ENCODE measurements at places on chromosomes 7 and 10.

GRCh38 chr10:116272440-116273283, at the start of gene GFRA1:
GFRA1 (minus strand) TSS chr10:116273206; CDS start chr10:116272029, 1,177 bp downstream.
- DNase-seq: no peak

- DNase-seq: no peak
Measured at GRCh38 chr7:110170841-110171240, 920.1 kb upstream of the LRRN3 start.

DNA sequence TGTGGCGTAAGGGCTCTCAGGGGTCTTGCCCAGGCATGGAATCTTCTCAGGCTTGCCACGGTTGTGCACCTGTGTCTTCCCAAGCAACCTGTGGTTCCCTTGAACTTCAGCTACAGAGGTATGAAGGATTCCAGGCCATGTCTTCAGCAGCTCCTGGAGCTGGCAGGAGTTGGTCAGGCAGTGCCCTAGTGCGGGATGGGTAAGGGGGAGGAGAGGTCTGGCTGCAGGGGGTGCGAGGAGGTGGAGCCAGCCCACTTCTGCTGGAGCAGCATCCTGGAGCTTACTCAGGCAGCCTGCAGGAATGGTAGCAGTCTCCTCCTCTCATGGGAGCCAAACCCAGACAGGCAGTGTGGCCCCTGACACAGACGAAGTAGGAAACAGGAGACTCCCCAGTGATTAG, 3.8 kb upstream of the TRIL start:
- DNase-seq: no peak

DNA sequence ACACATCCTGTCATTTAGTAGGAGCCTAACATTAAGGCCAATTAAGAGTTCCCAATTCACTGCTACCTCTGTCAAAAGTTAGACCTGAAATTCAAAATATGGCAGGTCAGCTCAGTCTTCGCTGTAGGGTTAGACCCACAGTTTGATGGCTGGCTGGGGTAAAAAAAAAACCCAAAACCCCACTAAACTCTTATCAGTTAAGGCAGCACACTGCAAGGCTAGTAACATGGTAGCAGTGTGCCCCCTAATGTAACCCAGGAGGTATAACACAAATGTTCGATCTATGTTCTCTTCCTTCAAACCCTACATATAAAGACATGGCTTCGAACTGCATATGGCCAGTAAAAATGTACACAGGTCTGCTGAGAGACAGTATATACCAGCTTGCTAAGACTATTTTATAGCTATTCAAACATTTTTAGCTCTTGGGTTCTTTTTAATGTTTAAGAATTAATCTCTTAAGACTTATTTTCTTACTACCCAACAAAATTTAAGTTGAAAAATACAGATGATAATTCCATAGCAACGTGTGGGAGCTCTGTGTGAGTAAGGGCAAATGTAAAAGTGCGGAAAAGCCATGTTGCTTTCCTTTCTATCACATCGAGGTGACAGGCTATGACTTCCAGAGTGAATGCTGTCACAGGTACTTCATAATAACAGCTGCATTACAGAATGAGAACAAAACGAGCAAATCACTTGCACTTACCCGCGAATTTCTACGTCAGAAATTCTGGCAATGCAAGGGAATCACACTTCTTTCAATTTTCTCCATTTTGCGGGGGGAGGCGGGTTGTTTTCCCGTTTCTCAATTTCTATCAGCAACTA, 168.4 kb upstream of the IMMP2L start:
- DNase-seq: no peak

DNA sequence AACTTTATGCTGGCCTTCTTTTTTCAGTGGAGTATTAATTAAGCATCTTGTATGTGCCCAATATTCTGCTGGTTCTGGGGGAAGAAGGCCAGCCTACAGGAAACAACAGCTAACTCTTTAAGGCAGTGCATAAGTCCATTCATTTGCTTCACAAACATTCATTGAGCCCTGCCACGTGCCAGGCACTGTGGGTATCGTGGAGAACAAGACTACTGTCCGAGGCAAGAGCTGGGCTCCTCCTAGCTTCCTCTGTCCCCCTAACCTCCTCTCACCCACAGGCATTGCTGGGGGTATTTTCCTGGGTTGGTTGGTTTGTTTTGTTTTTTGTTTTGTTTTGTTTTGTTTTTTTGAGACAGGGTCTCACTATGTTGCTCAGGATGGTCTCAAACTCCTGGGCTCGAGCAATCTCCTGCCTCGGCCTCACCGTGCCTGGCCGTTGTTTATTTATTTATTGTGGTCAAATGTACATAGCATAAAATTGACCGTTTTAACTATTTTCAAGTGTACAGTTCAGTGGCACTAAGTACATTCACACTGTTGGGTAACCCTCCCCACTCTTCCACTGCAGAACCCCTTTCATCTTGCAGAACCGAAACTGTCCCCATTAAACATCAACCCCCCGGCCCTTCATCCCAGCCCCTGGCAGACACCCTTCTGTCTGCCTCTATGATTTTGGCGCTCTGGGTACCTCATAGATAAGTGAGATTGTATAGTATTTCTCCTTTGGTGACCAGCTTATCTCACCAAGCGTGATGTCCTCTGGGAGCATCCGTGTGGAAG, 32.6 kb downstream of the CHST3 start:
- DNase-seq: no peak

Measured in epithelial cell of prostate (primary cell).